ENCODE measurements at places on chromosomes 12 and 14.

GRCh38 chr12:39405580-39405979 is 37.3 kb downstream of the KIF21A start:
- H3K4me3 ChIP-seq: no peak overlapping the region
- H3K4me1 ChIP-seq: no peaks in the 10 kb centered on the region
- H3K36me3 ChIP-seq: no peaks in the 10 kb centered on the region

- peak overlapping the region; percentile 72 for H3K27ac ChIP-seq
- H3K4me1 ChIP-seq: peaks cover 87% of the 10 kb centered on the region
- DNase-seq: no peak
- no peaks in the 10 kb centered on the region for H3K27me3 ChIP-seq
- no peak overlapping the region for H3K4me3 ChIP-seq
Measured at GRCh38 chr14:95496111-95496681, 20.3 kb downstream of the SYNE3 start.

DNA sequence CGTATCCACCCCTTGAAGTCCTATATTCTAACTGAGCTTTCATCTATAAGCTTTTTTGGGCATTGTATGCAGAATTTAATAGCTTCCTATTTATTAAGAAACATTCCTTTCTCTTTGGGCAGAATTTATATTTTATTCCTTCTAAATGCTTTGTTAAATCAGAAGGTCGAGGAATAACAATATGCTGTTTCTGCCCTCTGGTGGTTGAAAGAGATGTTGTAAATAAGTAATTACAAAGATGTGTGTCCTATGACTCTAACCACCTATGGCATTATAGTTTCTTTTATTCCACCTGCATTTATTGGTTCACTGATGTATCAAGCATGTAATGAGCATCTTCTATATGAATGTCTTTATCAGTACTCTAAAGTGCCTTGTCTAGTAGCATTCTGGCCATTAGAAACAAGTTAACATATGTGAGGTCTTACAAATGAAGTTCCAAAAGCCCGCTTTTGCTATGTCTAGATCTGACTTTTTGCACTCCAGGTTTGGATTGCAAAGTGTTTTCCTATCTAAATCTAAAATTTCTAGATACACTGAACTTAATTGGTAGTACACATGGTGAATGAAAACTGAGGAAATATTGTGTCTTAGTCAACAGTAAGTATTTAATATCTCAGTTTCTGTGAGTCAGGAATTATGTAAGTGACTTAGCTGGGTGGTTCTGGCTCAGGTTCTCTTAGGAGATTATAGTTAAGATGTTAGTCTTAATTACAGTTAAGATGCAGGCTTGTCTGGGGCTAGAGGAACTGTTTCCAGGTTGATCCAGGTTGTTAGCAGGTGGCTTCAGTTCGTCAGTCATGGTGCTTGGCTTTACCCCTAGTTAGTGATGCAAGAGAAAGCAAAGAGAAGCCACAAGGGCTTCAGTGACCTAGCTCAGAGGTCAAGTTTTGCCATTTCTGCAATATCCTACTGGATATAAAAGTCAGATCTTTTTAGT is 57.5 kb downstream of the PLEKHA5 start:
- peaks cover 11% of the 10 kb centered on the region for H3K4me1 ChIP-seq
- no peak overlapping the region for H3K4me3 ChIP-seq
- DNase-seq: no peak
- H3K27ac ChIP-seq: no peak overlapping the region

- H3K36me3 ChIP-seq: no peaks in the 10 kb centered on the region
- DNase-seq: peak; percentile 9
- no peak overlapping the region for H3K27ac ChIP-seq
- H3K4me1 ChIP-seq: peaks cover 11% of the 10 kb centered on the region
- H3K4me3 ChIP-seq: no peak overlapping the region
Measured at GRCh38 chr12:31371256-31371620, 45.3 kb upstream of the SINHCAF start.

GRCh38 chr14:68783408-68784225 is 9.2 kb downstream of the ZFP36L1 start:
- no peak for DNase-seq
- no peaks in the 10 kb centered on the region for H3K27me3 ChIP-seq
- no peak overlapping the region for H3K4me3 ChIP-seq
- H3K36me3 ChIP-seq: peaks cover 17% of the 10 kb centered on the region
- peak overlapping the region; percentile 100 for H3K27ac ChIP-seq

DNA sequence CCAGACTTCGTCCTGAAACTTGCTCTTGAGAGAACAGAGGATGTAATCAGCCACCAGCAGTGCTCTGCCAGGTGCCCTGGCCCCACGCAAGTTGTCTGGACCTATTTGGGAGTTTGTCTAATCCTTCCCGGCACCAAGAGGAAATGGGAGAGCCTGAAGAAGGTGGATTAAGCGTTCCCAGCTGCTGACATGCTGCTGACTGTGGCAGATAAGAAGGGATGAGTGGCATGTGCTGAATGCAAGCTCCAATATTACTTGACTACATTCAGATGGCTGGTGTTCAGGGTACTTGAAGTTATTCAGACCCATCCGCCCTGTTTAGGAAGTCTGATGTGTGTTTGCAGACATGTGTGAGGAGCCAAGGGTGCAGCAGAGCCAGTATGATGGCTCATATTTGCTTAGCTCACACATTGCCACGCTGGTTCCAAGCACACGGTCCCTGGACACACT is 440.6 kb upstream of the CCDC196 start:
- no peaks in the 10 kb centered on the region for H3K36me3 ChIP-seq
- no peaks in the 10 kb centered on the region for H3K27me3 ChIP-seq
- no peak overlapping the region for H3K27ac ChIP-seq
- no peak for DNase-seq
- H3K4me1 ChIP-seq: no peaks in the 10 kb centered on the region
- no peak overlapping the region for H3K4me3 ChIP-seq

Data from spleen (tissue), 13 donors.